ENCODE measurements at places on chromosomes 16 and 17.
A peak's percentile ranks its signal among the peaks of the same experiment; 100 is the strongest.

- no peak for DNase-seq
Measured at GRCh38 chr17:74354123-74354522, 7.5 kb downstream of the BTBD17 start.

DNA sequence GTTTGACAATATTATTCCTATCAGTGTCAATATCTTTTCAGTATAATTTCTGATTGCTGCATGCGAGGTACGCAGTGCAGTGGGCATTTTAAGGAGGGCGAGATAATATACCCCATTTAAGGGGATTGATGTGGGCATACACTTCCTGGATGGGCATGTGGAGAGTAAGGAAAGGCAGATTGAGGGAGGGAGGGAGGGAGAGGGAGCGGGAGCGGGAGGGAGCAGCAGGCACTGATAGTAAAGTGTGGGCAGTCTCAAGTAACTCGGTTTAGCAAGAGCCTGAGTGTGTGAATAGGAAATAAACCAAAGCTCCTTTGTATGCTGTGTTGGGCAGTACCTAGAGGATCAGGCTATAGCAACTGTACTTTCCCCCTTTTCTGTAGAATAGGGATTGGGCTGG lies 5.1 kb downstream of the BPTF start:
- DNase-seq: no peak

DNA sequence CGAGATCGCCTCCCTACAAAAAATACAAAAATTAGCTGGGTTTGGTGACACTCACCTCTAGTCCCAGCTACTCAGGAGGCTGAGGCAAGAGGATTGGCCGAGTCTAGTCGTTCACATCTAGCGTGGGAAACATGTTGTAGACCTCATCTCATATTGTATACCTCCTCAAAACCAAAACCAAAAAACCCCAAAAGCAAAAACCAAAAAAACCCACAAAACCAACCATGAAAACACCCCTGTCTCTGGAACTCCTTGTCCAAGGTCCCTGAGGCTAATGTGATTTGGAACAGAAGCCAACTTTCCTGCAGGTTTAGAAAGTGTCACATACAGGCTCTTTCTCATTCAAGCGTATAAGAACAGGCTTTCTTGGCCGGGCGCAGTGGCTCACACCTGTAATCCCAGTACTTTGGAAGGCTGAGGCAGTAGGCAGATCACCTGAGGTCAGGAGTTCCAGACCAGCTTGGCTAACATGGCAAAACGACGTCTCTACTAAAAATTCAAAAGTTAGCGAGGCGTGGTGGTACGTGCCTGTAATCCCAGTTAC lies 29.0 kb downstream of the RAB11FIP3 start:
- no peak for DNase-seq

DNA sequence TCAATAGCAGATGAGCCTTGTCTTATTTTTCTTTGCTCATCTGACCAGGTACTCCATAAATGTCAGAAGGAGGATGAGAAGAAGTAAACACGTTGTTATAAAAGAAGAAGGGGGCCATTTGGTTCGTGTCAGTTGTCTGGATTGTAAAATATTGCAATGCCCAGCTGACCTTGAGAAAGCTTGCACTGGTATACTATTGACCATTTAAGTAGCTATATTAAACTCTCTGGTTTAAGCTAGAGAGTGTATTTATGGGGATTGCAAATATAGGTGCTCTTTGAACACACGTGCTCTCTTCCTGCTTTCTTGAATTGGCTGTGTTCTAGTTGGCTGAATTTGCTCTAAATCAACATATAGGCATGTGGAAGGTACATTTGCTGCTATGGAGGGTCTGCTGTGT lies 26.1 kb upstream of the CMTR2 start:
- no peak for DNase-seq

- no peak for DNase-seq
Measured at GRCh38 chr16:81817789-81818567, 38.9 kb downstream of the PLCG2 start.

DNA sequence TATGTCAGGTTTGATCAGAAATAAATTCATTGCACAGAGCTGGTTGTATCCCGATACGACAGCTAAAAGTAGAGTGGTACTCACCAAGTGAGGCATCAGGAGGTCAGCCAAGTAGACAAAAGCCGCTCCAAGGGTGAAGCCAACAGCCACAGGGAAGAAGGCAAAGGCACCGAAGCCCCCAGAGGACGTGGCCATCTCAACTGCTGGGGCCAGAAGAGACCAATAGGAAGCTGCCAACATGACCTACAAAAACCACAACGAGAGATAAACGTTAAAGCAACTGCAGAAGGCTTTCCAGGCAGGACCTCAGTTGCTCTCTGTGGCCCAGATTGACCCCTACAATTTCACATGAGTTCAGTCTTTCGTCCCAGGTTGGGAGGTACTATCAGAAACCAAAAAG lies 61.0 kb downstream of the SLC39A11 start:
- DNase-seq: no peak

DNA sequence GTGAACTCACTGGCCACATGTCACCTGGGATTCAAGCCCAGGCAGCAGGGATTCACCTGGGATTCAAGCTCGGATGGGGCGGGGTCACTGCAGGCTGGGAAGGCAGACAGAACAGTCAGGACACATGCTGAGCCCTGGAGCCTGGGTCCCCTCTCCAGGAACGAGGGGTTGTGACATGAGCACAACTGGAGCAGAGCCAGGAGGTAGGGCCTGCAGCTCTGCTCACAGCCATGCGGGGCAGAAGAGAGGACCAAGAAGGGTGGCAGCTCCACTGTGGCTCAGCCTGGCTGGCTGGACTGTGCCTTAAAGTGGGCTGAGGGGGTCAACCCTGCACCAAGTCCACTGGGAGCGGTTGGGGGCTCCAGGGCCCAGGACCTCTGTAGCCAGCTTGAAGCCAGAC lies 150.1 kb downstream of the RAB11FIP4 start:
- no peak for DNase-seq

- DNase-seq: no peak
Measured at GRCh38 chr17:83065660-83066542, 13.5 kb upstream of the METRNL start.

GRCh38 chr17:21185061-21185460 lies 28.9 kb downstream of the TMEM11 start:
- DNase-seq: no peak

- no peak for DNase-seq
Measured at GRCh38 chr16:49661465-49662187, 194.3 kb downstream of the ZNF423 start.

- DNase-seq: no peak
Measured at GRCh38 chr17:27455236-27455913, 873 bp upstream of the KSR1 start.

GRCh38 chr16:54446639-54447038 lies 160.1 kb upstream of the IRX3 start:
- no peak for DNase-seq

DNA sequence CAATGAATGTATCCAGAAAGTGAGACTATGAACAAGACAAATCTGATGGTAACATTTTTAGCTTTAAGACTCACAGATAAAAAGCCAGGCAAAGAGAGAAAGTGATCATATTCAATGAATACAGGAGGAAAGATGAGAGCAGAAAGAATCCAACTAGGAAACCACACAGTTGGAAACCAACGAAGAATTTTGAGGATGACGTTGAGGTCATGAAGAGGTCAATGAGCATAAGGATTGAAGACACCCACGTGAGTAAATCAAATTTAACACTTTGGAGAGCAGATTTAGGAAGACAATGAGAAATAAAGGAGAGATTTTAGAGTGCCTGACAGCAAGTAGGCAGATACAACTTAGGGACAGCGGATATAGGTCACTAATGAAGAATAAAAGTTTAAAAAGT lies 948.1 kb downstream of the KCNJ2 start:
- no peak for DNase-seq

GRCh38 chr16:11020792-11021551 lies 76.6 kb downstream of the CLEC16A start:
- DNase-seq: peak; percentile 58

GRCh38 chr16:80948886-80949493 lies 57.7 kb downstream of the CMC2 start:
- no peak for DNase-seq

- no peak for DNase-seq
Measured at GRCh38 chr16:57390636-57391295, 13.8 kb upstream of the CCL17 start.

- no peak for DNase-seq
Measured at GRCh38 chr16:10625595-10626357, 45.4 kb upstream of the EMP2 start.

DNA sequence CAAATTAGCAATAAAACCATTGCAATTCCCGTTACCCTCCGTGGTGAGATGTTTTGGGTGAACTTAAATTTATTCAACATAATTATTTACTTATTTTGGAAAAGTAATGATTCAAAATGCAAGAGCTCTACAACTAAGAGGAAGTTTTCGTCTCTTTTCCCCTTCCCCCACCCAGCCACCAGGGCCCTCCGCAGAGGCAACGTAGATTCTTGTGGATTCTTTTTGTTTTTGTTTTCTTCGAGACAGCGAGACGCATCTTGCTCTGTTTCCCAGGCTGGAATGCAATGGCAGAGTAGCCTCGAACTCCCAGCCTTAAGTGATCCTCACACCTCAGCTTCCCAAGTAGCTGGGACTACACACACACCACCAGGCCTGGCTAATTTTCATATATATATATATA lies 19.2 kb downstream of the CCDC40 start:
- DNase-seq: no peak

DNA sequence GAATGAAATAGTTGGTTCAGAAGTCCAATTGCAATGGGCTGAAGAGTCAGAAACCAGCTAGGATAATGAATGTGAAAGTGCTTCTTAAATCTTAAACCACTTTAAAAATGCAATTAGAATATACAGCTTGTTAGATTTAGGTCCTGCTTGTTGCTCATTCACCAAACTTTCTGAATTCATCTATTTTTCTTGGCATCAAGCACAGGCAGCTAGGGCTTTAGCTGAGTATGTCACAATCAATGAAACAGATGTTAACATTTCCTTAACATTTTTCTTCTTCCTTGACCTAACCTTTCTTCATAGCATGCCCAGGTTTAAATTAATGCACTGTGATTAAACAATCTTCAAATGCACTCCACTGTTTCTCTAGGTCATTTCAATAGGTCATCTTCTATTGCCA lies 14.4 kb downstream of the KIF2B start:
- DNase-seq: no peak

DNA sequence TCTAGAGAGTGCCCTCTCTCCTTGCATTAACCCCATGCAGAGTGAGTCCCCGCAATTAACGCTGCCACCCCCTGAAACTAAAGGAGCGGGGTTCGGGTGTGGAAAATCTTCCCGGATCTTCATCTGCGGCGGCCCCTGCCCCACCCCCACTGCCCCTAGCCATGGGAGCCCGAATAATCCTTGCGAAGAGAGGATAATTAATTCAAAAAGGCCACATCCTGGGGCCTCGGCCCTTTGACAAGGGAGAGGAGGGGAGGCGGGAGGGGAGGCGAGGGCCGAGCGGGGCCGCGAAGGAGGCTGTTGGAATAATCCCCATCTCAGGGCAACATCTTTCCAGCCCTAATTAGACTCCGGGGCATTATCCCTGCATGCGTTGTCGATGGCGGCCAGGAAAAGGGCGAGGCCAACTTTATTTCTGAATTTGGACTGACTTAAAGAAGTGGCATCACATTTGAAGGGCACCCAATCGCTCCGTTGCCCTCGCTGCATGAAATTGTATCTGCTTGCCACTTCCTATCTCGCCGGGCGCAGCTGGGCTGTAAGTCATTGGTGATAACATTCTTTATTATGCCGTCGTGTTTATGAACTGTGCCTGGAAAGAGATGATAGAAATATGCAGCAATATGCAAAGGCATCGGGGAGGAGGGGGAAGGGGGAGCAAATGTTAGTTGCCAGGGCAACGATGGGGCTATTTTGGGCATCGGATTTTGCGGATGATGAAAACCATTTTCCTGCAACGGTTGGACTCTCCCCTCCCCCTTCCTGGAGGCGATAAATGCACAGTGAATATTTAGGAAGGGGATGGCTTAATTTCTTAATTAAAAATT lies 387.1 kb upstream of the TNRC6C start:
- peak; percentile 45 for DNase-seq

DNA sequence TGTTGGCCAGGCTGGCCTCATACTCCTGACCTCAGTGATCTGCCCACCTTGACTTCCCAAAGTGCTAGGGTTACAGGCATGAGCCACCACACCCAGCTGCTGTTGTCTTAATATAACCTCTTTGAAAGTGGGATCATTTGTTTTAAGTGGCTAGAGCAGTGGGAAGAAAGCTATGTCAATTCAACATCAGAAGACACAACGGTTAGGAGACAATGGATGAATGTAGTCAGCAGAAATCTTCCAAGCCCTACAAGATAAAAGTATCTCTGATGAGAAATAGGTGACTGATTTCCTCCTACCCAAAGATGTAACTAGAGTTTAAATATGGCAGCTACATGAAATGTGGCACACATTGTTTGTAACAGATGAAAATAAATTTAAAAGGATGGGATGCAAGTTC lies 20.0 kb upstream of the TRIM25 start:
- no peak for DNase-seq

DNA sequence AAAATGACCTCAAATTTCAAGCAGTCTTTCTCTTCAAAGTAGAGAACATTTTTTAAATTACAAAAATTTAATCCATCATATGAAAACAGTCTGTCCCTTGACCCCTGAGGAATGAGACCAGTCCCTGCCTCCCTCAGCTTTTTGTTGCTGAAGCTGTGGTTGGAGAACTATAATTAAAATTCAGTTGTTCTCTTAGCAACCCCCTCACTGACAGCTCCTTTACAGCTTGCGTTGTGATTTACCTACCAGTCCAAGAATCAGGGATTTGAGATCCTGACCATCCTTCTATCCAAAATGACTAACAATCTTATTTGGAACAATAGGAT lies 29.8 kb downstream of the LYRM1 start:
- no peak for DNase-seq

DNA sequence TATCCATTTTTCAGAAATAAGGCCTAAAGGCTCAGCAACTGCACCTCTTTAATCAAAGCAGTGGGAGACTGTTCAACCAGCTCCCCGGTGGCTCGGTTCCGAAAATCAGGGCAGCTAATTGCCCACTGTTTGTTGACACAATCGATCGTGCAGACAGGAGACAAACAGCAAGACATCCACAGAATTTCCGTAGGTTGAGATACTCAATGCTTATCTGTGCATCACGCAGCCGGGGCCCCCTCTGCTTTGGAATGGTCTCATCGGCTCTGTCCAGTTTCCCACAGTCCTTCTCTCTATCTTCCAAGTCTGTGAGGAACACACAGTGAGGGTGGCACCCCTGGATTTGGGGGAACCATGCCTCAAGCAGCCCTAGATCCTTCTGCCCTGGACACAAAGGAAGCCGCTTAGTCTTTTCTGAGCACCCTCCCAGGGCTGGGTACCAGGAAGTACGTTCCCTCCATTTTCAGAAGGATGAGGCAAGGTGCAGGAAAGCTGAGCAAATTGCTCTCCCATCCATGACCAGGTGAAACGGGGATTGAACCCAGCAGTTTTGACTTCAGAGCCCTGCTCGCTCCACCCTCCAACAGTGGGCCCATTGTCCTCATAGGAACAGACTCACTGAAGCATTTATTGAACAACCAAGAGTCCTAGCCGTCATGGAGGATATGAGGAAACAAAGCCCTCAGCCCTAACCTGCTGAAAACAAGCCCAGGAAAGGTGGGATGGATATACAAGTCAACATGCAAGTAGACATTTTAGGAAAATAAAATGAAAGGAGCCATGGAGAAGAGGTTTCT lies 70.7 kb downstream of the C16orf95 start:
- DNase-seq: no peak

GRCh38 chr17:11885051-11885450 lies 112.2 kb downstream of the ZNF18 start:
- no peak for DNase-seq

- no peak for DNase-seq
Measured at GRCh38 chr17:249236-249993, 68.0 kb upstream of the DOC2B start.
